ENCODE measurements at places on chromosomes 4 and X. TPM values are rescaled to one million over a fixed set of nuclear protein-coding genes. Genes with fewer than 3 reads are reported as not detected.

DNA sequence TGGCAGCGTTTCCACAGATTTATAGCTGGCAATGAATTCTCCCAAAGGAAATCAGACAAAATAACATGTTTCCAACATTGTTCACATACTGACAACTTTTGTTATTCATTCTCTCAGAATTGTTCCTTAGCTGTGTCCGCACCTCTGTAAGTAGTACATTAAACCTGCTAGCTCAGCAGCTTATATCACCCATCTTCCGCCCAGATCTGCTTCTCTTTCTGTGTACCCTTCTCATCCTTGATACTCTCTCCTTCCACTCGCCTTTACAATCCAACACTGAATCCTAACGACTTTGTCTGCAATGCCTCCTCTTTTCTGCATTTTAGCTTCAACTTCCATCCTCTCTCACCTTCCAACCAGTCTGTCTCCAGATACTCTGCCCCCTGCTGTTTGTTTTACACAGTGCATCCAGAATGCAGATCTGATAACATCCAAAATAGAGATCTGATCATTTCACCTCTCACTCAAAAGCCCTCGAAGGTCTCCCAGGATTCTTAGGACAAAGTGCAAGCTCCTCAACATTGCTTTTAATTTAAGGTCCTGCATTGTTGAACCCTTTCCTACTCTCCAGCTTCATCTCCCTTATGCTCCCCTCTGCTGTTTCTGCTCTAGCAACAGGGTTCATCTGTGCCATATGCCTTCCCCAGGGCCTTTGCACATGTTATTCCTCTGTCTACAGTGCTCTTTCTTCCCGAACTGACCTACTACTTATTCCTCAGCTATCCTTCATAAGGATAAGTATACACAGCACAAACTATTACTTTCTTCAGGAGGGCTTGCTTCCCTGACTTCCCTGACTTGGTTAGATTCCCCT lies 67.3 kb upstream of the VBP1 start:
- DNase-seq, result peak; percentile 65

GRCh38 chr4:17427991-17428390 lies 83.9 kb downstream of the QDPR start:
- DNase-seq, result no peak

- peak; percentile 86 for DNase-seq
Measured at GRCh38 chr4:158172261-158173258, at the start of gene GASK1B. Gene GASK1B (minus strand): TSS chr4:158173025. CDS start chr4:158171375, 1,650 bp downstream.

DNA sequence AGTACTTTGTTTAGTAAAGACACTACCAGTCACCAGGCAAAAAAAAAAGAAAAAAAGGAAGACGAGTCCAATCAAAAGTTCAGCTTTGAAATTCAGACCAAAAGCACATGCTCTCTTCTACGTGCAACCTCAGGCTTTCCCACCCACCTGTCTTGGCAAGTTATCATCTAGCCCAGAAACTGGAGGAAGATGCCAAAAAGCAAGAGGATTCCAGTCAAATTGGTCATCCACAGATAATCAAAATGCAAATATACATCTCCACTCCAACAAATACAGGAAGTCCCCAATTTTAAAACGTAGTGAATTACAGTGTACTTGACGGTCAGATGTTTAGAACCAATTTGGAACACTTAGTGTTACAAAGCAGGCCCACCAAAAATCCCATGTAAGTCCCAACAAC lies 96.5 kb downstream of the PALLD start:
- DNase-seq, result no peak

DNA sequence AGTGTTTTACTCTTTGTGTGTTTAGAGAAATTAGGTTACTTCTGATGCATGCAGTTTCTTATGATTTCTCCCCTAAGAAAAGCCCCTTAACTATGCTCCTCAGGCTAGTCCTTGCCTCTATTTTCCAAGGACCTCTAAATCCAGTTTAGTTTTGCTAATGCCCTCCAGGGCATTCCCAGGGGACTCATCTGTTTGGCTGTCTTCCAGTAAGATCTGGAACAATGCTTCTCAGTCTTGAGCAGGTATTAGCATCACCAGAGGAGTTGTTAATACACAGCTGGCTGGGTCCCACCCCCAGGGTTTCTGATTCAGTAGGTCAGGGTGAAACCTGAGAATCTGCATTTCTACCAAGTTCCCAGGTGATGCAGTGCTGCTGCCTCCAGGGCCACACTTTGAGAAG lies 56.9 kb downstream of the OTC start:
- DNase-seq, result peak; percentile 2

GRCh38 chr4:106079616-106080015 lies 184.3 kb downstream of the NPNT start:
- DNase-seq, result no peak

DNA sequence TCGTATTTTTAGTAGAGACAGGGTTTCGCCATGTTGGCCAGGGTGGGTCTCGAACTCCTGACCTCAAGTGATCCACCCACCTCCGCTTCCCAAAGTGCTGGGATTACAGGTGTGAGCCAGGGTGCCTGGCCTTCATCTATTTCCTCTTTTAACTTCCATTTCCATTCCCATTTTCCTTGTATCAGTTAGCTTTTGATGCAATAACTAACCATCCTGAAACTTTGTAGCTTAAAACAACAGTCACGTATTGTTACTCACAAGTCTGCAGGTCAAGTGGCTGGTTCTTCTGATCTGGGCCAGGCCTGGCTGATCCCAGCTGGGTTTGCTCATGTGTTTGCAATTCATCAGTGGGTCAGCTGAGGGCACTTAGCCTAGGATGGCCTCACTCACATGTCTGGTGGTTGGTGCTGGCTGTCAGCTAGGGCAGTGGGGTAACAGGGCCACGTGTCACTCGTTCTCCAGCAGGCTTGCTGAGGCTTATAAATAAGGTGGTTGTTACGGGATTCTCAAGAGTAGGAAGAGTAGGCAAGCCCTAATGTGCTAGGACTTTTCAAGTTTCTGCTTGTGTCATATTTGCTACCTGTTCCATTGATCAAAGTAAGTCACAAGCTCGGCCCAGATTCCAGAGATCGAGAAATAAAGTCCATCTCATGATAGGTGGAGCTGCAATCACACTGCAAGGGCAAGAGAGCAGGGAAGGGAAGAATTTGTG lies 88.2 kb downstream of the SOWAHB start:
- no peak for DNase-seq

DNA sequence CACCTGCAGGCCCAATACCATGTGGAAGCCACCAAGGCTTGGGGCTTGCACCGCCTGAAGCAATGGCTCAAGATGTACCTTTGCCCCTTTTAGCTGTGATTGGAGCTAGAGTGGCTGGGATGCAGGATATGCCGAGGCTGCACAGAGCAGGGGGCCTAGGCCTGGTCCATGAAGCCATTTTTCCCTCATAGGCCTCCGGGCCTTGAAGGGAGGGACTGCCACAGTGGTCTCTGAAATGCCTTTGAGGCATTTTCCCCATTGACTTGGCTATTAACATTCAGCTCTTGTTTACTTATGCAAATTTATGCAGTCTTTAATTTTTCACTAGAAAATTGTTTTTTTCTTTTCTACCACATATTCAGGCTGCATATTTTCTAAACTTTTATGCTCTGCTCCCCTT lies 203.2 kb upstream of the HHIP start:
- DNase-seq, result no peak

DNA sequence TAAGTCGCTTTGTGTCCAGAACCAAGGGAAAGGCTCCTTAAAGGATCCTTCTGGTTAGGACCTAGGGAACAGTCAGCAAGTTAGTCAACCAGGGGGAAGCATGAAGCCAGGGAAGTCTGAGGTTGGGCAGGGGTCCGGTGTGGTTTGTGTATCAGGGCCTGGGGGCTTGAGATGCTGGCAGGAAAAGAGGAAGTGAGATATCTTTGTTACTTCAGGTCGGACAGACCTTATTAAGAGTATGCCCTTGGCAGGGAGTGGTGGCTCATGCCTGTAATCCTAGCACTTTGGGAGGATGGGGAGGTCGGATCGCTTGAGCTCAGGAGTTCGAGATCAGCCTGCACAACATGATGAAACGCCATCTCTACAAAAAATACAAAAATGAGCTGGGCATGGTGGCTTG lies 52.3 kb upstream of the TRPC5OS start:
- no peak for DNase-seq

DNA sequence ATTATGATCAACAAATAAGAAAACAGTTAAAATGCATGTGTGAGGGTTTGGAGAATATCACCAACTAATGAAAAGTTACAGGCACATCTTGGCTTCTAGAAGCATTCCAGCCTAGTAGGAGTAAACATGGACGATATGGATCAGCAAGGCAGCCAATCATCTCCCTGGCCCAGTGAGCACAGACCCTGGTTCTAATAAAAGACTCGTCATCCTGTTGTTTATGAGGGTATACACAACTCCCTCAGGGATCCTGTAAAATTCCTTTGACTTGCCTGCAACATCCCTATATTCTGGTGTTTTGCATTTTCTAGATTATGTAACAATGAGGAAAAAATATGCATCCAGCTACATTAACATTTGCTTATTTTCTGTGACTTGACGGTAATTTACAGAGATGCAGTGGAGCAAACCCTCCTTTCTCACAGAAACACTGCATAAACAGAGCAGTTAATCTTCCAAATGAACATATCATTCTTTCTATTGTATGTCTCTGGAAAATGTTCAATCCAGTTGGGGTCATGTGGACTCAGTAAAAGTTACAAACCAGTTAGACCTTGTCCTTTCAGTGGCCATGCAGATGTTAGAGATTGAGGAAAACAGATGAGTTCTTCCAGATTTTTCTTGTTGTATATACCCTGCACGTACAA lies 88.9 kb upstream of the NDP start:
- no peak for DNase-seq

DNA sequence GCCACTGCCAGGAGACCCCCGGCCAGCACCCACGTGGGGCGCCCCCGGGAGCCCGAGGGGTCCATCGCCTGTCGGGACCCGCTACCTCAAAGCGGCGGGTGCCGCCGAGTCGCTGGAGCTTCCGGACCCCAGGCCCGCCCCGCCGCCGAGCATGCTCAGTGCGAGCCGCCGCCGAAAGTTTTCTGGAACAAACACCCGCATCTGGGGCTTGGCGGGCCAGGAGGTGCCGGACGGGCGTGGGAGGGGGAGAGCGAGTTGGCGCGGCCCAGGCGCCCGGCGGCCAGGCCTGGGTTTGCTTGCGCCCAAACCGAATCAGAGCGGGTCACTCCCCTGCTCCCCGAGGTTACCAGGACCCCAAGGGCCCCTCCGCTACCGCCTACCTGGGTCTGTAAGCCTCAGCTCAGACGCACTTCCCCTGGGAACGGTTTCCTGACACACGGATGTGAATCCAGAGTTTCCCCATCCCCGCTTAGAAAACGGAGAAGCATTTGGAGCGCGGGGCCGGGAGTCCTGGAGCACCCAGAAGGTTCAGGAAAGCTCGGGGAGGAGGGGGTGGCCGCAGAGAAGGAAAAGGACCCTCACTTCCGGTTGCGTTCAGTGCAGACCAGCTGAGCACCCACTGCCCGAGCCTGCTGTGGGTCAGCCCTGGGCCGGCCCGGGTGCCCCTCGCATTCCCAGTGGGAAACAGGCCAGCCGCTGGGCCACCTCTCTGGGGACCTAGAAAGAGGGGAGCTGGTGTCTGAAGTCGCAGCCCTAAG lies at the start of gene EVC2:
EVC2 (minus strand) TSS at position 111 of the 758 bp plus-strand sequence; CDS start at position 65, 46 bp downstream.
- DNase-seq, result peak; percentile 79

- no peak for DNase-seq
Measured at GRCh38 chr4:74848774-74849173, 54.5 kb upstream of the BTC start.

GRCh38 chr4:56424697-56425514 lies 10.5 kb downstream of the PPAT start:
- DNase-seq, result peak; percentile 56

DNA sequence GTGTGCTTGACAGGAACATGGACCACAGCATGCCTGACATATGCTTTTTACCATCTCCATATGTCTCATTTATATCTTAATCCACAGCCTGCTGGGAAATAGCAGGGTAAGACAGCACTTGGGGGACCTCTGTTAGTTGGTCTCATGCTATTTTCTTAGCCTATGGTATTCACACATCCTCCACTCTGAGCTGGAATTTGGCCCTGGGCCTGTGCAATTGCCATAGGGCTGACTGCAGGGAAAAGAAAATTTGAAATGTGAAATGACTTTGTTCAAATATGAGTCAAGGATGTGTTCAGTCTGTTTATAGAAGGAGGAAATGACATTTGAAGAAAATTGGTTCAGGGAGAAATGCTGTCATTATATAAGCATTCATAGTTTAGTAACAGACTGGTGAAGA lies 9.6 kb upstream of the MAP7D3 start:
- no peak for DNase-seq

- no peak for DNase-seq
Measured at GRCh38 chrX:154529206-154529612, 13.2 kb upstream of the FAM3A start.

GRCh38 chr4:131613086-131613823 lies 1535.8 kb upstream of the PCDH10 start:
- no peak for DNase-seq

GRCh38 chr4:55159851-55160250 lies 34.5 kb upstream of the KDR start:
- no peak for DNase-seq

DNA sequence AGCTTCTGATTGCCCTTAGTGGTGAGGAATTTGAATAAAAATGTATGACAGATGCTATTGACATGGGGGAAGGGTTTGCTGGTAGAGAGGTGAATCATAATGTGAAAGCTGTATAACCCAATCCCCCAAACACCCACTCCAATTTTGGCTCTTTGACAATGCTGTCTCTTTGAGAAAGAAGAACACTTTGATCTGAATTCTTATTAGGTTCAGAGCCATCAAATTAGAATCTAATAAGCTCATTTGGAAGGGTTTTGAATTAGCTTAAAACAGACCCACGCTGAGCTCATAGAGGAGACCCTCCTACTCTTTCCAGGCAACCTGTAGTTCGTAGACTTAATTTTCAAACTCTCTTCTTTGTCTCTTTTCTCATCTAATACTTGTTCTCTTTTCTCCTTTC lies 416.6 kb upstream of the ARX start:
- no peak for DNase-seq

DNA sequence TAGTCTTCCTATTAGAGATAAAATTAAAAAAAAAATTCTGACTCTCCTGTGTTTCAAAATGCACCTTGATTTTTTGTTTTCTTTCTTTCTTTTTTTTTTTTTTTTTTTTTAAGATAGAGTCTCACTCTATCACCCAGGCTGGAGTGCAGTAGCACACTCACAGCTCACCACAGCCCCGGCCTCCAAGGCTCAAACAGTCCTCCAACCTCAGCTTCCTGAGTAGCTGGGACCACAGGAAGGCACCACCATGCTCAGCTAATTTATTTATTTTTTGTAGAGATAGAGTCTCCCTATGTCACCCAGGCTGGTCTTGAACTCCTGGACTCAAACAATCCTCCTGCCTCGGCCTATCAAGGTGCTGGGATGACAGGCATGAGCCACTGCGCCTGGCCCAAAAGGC lies 41.1 kb upstream of the TMEM184C start:
- DNase-seq, result no peak

- DNase-seq, result no peak
Measured at GRCh38 chrX:106932960-106933537, 12.8 kb downstream of the CLDN2 start.

Gene TMEM271
- 0.62 TPM for total RNA-seq

Gene FHIP1A
- total RNA-seq, result 95.8 TPM

Gene NAP1L3
- 54.9 TPM for total RNA-seq

Gene COX7B2
- not detected for total RNA-seq

Gene FAM53A
- total RNA-seq, result 1.6 TPM

Gene BEND4
- total RNA-seq, result 60.4 TPM

Gene DMD
- 7.6 TPM for total RNA-seq

Gene ANOS1
- 68.5 TPM for total RNA-seq

Gene MAB21L2
- total RNA-seq, result not detected

Gene NHSL2
- 9.5 TPM for total RNA-seq

Measured in GM23338 (cell line).